ENCODE measurements at places on chromosomes 13 and 19.

DNA sequence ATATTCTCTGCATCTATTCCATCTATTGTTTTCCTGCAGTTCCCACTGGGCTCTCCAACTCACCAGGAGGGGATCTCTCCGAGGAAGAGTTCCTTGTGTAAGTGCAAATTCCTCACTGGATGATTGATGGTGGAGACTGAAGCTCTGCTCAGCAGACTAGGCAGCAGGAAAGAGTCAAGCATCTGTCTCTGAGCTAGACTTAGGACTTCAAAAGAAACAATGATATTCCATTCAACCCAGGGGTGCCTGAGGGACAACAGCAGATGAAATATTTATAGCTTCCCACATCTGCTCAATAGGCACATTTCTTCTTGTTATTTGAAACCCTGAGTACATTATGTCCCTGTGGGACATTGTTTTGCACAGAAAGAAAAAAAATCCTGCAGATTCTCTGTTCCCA lies at the start of the genes OR7A5 and OR7C1:
OR7A5 (minus strand) TSS at position 175 of the 400 bp plus-strand sequence. CDS start 6,944 bp downstream, outside the sequence.
OR7C1 (minus strand) TSS at position 175 of the 400 bp plus-strand sequence. CDS start 35,049 bp downstream, outside the sequence.
- DNase-seq = no peak

DNA sequence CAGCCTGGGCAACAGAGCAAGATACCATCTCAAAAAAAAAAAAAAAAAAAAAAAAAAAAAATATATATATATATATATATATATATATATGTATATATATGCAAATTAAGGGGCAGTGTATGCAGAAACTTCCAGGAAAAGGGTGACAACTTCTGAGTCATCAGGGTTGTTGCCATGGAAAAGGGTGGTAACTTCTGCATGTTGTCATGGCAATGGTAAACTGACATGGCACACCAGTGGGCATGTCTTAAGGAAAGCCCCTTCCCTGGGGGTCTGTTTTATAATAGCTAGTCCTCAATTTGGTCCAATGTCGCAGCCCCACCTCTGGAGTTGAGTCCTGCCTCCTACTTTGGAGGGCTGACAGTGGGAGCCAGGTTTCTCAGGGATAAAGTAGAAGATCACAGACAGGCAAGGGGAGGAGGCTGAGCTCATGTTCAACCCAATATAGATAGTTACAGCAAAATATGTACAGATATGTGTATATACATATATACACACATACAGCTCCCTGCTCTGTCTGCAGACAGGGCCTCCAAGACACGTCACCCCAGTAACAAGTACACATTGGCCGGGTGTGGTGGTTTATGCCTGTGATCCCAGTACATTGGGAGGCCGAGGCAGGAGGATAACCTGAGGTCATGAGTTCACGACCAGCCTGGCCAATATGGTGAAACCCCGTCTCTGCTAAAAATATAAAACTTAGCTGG lies 7.2 kb upstream of the FCHO1 start:
- peak; percentile 45 for DNase-seq

GRCh38 chr19:14394167-14394566 lies 12.9 kb downstream of the ADGRE5 start:
- DNase-seq = no peak

- no peak for DNase-seq
These were observed 304.7 kb upstream of the KLF12 start for GRCh38 chr13:74438901-74439300.

GRCh38 chr19:16581971-16582343 lies 9.7 kb upstream of the SLC35E1 start:
- DNase-seq = no peak

DNA sequence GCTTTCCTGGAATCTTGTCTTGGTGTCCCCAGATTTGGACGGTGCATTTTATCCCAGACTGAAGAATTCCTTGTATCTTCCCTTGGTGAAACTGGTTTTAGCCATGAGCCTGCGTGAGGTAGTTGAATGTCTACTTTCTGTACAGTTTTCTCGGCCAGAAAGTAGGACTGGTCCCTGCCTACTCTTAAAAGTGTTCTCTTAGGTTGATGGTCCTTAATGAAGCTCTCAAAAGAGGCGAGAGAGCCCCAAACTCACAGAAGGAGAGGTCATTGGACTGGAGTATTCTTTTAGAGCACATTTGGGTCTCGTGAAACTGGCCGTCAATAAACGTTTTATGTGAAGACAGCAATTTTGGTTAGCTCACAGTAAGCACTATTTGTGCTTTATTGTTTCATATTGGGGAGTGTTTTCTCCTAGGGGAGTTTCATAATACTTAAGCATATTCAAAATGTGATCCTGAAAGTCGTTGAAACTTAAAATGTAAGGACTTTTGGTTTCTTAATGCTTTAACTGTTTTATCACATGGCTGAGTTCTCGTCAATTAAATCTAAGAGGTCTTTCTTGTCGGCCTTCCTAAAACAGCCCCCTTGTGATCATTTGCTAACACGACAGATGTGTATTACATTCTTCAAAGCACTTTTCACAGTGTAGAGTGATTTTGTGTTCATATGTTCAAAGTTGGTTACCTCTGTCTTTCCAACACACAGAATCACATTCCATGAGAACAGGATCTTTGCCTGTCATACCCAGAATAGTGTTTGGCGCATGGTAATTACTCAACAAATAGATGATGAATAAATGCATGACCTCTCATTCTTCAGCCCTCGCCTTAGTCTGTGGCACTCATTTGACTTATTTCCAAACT lies 889 bp downstream of the GTF2F2 start:
- DNase-seq = no peak

- no peak for DNase-seq
These were observed 1147.5 kb downstream of the DIAPH3 start for GRCh38 chr13:59016250-59016649.

DNA sequence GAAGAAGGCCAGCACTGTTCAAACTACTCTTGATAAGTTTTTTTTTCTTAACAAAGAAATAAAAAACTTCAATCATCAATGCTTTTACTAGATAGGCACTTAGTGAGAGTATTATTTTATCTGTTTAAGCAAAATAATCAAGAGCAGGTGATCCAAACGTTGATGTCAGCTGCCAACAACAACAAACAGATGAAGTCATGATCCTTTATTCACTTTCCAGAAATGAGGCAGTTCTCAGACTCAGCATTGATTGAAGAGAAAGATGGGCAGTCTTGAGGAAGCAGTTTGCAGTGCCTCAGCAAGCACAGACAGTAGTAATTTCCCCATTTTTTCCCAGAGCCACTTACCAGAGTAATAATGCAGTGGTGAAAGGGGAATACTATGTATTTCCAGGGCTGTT lies 38.4 kb upstream of the CSNK1A1L start:
- no peak for DNase-seq

DNA sequence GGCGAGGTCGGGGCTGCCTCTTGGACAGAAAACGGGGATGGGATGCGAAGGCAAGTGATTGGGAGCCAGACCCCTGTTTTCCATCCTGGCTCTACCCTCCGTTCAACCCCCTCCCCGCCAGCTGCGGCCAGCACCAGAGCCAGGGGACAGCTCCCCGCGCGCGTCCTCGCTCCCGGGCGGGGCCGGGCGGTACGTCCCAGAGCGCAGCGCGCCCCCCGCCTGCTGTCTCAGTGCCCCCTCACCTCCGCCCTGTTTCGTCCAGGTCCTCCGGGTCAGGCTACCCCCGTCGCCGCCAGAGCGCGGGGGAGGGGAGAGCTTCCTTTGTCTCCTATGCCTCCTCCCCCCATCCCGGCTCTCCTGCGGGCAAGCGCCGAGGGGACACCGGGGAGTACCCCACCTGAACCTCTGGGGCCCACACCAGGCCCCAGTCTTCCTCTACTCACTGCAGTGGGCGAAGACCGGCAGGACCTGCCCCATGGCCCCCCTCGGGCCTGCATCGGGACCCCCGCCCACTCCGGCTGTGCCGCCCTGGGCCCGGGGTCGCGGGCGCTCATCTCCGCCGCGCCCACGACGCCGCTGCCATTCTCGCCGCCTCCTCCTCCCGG lies 396 bp downstream of the RTN2 start:
- DNase-seq = peak; percentile 60

DNA sequence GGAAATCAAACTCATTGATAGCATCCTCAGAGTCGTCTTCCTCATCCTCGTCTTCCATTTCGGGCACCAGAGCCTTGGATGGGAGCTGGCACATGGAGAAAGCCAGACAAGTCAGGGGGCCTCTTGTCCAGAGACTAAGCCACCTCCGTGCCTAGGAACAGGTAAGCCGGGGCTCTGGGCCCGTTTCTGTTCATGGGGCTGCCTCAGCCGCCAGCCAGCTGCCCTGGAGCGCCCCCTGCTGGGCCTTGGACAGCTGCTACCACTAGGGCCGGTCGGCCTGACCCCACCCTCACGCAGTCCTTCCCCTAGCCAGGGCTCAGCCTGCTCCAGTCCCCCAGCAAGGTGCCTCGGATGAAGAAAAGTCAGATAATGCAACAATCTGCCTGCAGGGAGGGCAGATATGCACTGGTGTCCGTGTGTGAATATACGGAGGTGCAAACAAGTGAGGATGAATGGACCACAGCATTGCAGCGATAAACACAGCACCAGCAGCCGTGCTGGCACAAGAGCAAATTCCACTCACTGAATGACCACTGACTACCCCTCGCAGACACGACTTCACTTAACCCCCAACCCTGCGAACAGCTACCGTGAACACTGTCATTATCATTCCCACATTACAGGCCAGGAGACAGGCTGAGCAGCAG lies 11.9 kb upstream of the PRKD2 start:
- DNase-seq = peak; percentile 82

DNA sequence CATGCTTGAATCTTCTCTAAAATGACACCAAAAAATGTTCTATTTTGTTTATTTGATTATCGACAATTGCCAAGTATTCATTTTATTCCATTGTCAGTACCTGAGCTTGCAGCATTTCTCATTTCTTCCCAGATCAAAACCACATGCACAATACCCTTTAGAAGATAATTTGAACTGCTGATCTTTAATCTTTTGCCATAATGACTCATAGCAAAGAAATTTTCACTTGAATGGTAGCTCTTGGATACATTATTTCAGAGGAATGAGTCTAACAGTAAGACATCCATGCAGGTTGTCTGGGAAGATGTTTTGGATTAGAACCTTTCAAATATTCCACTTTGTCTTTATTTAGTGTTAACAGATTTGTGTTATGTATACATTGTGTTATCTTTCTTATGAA lies 42.0 kb upstream of the RXFP2 start:
- no peak for DNase-seq

GRCh38 chr13:29991343-29991742 lies 140.9 kb upstream of the UBL3 start:
- no peak for DNase-seq

DNA sequence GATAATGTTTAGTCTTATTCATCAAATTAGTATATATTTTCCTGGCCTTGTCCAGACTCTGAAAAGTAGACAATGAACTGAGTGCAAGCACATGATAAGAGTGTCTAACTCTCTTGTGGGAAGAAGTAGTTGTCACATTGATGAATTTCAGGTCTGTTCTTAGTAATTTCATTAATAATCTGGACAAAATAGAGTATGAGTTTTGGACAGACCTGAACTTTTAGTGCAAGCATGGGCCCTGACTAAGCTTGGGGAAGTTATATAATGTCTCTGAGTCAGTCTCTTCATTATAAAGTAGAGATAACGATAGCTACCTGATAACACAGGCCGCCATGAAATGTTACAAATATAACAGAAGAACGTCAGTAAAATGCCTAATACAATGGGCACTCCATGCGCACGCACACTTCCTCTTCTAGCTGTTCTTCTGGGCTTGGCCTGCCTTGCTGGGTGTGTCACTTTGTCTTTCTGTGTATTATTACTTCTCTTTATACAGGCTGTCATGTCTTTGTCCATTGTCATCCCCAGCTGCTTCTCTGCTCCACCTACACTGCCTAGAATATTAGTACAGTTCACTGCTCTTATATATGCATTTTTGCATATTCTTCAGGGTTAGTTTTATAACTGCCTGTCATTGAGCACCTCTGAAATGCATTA lies 129.1 kb upstream of the HTR2A start:
- no peak for DNase-seq

GRCh38 chr19:56759531-56759930 lies 81.0 kb downstream of the PEG3 start:
- no peak for DNase-seq

All from activated CD4-positive, alpha-beta memory T cell treated with anti-CD3 and anti-CD28 coated beads for 36 hours (primary cell).